Calu3 (cell line): ENCODE measurements at places on chromosomes 13 and 19. TPM values are rescaled to one million over a fixed set of nuclear protein-coding genes. Genes with fewer than 3 reads are reported as not detected.

ZNF772 gene
- 11.4 and 15.6 TPM in 2 replicates for total RNA-seq

DNA sequence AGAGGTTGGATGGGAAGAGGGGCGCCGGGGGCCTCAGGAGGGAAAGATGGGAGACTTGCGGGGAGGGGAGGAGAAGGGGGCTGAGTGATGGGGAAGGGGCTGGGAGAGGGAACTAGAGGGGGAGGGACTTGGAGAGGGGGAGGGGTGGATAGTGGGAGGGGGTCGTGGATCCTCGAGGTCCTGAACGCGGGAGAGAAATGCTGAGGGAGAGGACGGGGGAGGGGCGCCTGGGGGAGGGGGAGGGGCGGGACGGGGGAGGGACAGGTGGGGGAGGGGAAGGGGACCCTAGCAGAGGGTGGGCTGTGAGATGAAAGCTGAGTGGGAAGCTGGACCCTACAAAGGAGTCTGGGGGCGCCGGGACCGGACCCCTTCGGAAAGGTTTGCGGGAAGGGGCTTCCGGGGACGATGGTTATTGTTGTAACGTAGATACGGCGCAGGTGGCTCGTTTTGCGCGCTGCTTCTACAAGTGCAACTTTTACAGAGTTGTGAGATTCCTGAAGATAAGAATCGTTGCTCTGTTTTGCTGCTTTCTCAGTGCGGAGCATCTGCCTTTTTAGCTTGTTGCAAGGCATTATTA, 418 bp downstream of the ZNF444 start:
- H3K36me3 ChIP-seq, result peaks cover 44% of the 10 kb centered on the region
- H3K27ac ChIP-seq, result peak overlapping the region; percentile 89
- no peaks in the 10 kb centered on the region for H3K27me3 ChIP-seq
- DNase-seq, result no peak

DNA sequence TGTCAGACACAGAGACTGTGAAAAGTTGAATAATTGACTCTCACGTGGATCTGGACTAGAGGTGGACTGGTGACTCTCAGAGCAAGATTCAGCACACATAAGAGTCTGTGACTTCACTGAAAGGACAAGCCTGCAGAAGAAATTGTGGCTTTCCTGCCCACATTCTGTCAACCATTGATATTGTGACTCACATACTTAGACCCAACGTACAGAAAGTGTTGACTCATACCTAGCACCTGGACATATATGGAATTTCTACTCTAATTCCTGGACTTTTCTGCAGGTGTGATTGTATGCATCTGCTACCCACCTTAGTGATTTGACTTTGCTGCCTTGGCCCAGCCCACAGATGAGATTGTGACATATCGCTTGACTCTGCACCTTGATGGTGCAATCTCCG, 15.6 kb upstream of the ZNF730 start:
- no peak overlapping the region for H3K4me3 ChIP-seq
- H3K36me3 ChIP-seq, result no peaks in the 10 kb centered on the region
- H3K4me1 ChIP-seq, result no peaks in the 10 kb centered on the region

DNA sequence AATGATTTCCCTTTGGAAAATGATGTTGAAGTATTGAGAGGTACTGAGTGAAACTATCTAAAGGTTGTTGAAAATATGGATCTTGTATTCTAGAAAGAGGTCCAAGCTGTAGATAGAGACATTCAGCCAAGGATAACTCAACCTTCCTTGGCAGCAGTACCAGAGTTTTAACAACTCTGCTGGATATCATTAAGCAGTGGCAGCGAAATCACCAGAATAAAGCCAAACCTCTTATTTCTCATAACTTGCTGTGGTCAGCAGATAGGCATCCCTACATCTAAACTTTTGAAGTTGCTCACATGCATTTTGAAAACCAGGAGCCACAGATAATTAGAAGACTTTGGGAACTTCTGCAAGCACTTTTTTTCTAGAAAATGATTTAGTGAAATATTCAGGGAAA, 559.8 kb downstream of the IRS2 start:
- no peak for DNase-seq
- H3K4me1 ChIP-seq, result no peaks in the 10 kb centered on the region
- no peak overlapping the region for H3K4me3 ChIP-seq
- no peaks in the 10 kb centered on the region for H3K36me3 ChIP-seq
- H3K27me3 ChIP-seq, result no peaks in the 10 kb centered on the region

DNA sequence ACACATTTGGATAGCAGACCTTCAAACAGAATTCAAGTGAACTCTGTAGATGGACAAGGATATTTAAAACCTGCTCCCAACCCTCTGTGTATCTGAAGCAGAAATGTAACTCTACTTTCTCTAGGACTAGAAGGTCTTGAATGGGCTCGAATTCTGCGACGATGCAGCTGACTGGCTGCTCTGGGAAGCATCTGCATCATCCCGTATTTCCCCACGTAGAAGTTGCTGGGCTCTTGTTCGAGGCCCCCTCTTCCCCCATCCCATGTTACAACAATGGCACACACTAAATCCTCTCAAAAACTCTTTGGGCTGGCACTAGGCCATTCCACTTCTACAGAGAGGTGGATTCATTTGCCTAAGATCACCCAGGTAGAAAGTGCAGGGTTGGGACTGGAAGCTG, 15.0 kb downstream of the C19orf81 start:
- H3K36me3 ChIP-seq, result no peaks in the 10 kb centered on the region
- H3K27me3 ChIP-seq, result peaks cover 24% of the 10 kb centered on the region
- H3K4me3 ChIP-seq, result no peak overlapping the region

- no peaks in the 10 kb centered on the region for H3K36me3 ChIP-seq
- H3K27ac ChIP-seq, result no peak overlapping the region
- H3K27me3 ChIP-seq, result no peaks in the 10 kb centered on the region
Measured at GRCh38 chr19:31421856-31422255, 72.6 kb upstream of the TSHZ3 start.

DNA sequence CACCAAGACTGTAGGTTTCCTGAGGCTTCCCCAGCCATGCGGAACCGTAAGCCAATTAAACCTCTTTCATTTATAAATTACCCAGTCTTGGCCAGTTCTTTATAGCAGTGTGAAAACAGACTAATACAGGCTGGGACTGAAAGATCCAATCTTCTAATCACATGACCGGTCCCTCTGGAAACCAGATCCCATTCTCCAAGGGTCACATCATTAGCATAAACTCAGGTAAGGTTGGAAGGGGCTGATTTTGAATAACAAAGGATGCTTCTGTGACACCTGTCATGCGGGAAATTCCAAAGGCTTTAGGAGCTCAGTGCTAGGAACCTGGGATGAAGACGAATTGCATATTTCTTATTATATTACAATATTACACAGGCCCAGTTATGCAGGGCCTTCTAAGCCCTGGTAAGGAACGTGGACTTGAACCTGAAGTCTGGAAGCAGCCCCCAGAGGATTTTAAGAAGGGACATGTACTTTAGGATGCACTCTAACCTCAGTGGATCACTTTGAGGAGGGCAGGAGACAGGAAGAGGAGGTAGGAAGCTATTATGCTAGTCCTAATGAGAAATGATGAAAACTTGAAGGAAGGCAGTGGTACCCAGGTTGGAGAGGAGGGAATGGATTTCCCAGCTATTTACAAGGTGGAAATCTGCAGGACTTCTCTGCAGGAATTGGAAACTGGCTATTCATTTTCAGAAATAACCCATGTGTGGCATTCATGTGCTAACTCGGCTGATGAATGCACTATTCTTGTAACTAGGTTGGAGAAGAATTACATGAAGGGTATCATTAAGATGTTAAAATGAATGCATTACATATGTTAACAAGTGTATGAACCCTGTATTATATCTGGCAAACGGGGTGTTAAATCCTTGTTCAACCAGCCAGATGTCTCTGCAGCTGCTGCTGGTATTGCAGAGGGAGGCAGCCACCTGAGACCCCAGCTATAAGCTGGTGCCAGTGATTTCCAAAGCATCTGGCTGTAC, 19.3 kb downstream of the TNFSF11 start:
- no peaks in the 10 kb centered on the region for H3K4me1 ChIP-seq
- peaks cover 45% of the 10 kb centered on the region for H3K27me3 ChIP-seq
- no peaks in the 10 kb centered on the region for H3K36me3 ChIP-seq
- no peak for DNase-seq

DNA sequence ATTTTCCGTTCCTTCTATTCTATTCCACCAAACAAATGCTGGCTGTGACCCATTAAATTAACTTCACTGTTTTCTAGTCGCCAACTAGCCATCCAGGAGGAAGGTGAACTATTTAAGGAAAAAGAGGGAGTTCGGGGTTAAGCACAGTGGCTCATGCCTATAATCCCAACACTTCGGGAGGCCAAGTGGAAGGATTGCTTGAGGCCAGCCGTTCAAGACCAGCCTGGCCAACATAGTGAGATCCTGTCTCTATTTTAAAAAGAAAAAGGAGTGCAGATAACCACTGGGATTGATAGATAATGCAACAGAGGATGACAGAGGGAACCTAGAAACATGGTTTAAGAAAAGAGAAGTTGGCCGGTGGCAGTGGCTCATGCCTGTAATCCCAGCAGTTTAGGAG, 44.7 kb downstream of the SPTBN4 start:
- no peaks in the 10 kb centered on the region for H3K4me1 ChIP-seq
- no peaks in the 10 kb centered on the region for H3K36me3 ChIP-seq
- no peak overlapping the region for H3K27ac ChIP-seq
- no peak overlapping the region for H3K4me3 ChIP-seq
- H3K27me3 ChIP-seq, result peaks cover 55% of the 10 kb centered on the region

GRCh38 chr13:74162135-74162534, 27.9 kb upstream of the KLF12 start:
- no peak for DNase-seq
- H3K4me3 ChIP-seq, result no peak overlapping the region
- no peak overlapping the region for H3K27ac ChIP-seq
- H3K27me3 ChIP-seq, result no peaks in the 10 kb centered on the region
- H3K4me1 ChIP-seq, result no peaks in the 10 kb centered on the region

DNA sequence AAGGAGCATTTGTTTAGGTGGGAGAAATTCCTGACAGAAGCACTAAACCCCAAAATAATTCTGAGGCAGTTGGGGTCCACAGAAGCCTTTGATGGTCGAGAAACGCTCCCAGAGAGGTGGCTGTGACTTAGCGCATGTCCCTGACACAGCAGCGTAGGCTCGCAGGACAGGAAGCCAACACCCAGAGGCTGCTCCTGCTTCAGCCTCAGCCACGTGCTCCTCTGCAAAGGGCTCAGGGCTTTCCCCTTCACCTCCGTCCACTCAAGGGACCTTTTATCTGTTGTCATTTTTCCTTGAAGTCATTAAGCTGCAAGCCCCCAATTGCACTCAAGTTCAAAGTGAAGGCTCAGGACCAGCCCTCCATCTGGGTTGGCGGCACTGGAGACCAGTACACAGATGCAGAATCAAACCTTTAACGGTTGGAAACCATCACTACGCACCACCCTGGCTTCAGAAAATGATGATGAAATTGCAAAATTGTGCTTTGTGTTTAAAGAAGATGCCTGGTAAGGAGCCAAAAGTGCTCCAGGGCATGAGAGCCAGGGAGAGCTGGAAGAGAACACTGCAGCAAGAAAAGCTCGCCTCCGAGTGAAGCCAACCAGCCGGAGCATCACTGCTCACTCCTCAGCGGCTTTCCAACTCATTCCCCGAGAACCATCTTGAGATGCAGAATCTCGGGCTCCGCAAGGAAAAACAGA, 219.6 kb downstream of the RAP2A start:
- no peak for DNase-seq
- no peak overlapping the region for H3K4me3 ChIP-seq
- H3K36me3 ChIP-seq, result no peaks in the 10 kb centered on the region
- peaks cover 2% of the 10 kb centered on the region for H3K4me1 ChIP-seq
- no peaks in the 10 kb centered on the region for H3K27me3 ChIP-seq

- no peaks in the 10 kb centered on the region for H3K4me1 ChIP-seq
- H3K27ac ChIP-seq, result no peak overlapping the region
- H3K27me3 ChIP-seq, result peaks cover 68% of the 10 kb centered on the region
- no peak for DNase-seq
- H3K36me3 ChIP-seq, result no peaks in the 10 kb centered on the region
- H3K4me3 ChIP-seq, result no peak overlapping the region
Measured at GRCh38 chr13:26847281-26847680, 86.7 kb upstream of the GPR12 start.

CATSPERD gene
- total RNA-seq, result not detected in 2 replicates

ZNF850 gene
- 9.0 and 10.9 TPM in 2 replicates for total RNA-seq
